ENCODE measurements at places on chromosomes 12 and 14.

- no peak for DNase-seq
Observed at GRCh38 chr14:50615056-50615455, 53.0 kb downstream of the SAV1 start.

GRCh38 chr12:49108958-49109404 lies 1.7 kb downstream of the LMBR1L start:
- DNase-seq, result no peak

GRCh38 chr12:49671031-49671765 lies 36.0 kb downstream of the FMNL3 start:
- peak; percentile 71 for DNase-seq

DNA sequence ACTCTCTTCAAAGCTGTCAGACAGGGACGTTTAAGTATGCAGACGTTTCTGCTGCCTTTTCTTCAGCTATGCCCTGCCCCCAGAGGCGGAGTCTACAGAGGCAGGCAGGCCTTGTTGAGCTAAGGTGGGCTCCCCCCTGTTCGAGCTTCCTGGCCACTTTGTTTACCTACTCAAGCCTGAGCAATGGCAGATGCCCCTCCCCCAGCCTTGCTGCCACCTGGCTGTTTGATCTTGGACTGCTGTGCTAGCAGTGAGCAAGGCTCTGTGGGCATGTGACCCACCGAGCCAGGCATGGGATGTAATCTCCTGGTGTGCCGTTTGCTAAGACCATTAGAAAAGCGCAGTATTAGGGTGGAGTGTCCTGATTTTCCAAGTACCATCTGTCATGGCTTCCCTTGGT lies 900.4 kb upstream of the MDGA2 start:
- DNase-seq, result no peak

DNA sequence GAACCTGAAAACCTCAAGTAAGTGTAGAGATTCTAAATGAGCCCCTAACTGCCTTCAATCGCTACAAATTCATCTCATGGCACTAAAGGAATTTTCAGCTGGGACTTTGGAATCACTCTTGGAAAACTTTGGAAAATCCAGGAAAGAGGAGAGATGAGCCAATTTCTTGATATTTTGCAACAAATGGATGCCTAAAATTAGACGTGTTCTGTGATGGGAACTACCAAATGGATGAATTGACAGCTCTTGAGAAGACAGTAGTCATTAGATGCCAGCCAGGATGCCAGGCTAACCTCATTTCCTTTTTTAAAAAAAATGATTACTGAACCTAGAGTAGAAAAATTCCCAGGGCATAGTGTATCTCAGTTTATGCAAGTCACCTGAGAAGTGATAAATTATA lies 78.3 kb downstream of the NPAS3 start:
- no peak for DNase-seq

GRCh38 chr14:104882325-104882973 lies 17.4 kb downstream of the CEP170B start:
- DNase-seq, result no peak

DNA sequence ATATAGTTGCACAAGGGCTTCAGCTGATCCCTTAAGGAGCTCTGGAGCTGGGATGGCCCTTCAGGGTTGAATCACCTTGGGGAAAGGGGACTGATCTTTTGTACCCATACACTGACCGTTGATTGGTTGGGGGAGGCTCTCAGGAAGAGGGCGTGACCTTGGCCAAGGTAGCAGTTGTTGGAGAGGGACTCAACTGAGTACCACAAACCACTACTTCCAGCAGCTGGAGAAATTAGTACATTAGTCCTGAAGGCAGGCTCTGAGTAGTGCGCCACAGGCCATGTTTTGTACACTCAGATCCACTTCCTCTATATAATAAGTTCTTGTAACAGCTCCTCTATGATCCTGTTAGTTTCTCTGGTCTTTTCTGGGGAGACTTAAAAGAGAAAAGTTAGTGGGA lies 317.6 kb downstream of the CCDC91 start:
- no peak for DNase-seq

DNA sequence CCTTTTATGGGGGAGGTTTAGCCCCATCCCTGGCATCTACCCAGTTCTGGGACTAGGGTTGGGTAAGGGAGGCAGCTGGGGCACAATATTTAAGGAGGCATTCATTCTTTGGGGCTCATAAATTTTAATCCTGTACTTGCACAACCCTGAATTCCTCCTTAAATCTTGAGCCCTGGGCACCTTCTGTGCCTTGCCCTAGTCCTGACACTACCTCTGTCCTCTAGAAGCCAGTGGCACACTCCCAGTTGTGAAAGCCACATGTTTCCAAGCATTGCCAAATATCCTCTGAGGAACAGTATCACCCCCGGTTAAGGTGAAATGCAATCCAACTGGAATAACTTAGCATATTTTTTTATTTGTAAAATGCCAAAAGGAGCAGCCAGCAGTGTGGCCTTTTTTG lies 36.6 kb downstream of the SLC16A7 start:
- DNase-seq, result no peak

- DNase-seq, result no peak
Observed at GRCh38 chr14:32019276-32019675, 57.8 kb upstream of the ARHGAP5 start.

GRCh38 chr12:43008953-43009845 lies 419.7 kb upstream of the PRICKLE1 start:
- no peak for DNase-seq

- DNase-seq, result no peak
Observed at GRCh38 chr12:52819731-52820510, 6.0 kb upstream of the KRT4 start.

Measured in naive thymus-derived CD8-positive, alpha-beta T cell (primary cell).